Stimulated activated CD4-positive, alpha-beta T cell treated with anti-CD3 and anti-CD28 coated beads, Interleukin-12 subunit alpha, Interleukin-12 subunit beta, amount 100 ng/mL, for 4 hours (primary cell): ENCODE measurements at places on chromosomes 4 and X.

DNA sequence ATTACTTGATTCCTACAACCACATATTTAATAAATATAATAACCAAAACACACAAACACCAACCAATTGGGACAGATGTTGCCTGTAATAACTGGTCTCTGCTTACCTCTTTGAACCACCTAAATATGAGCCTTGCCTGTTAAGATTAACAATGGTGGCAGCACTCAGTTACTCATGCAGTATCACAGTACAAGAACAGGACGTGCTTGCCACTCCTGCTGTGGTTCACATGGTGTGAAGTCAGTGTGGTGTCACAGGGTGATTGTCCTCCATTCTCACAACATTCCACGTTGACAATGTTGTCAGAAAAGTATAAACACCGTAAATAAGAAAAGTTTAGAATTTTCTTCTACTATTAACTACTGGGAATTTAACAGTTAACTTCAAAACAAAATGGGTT lies 365.0 kb downstream of the PPP3CA start:
- no peak for DNase-seq

DNA sequence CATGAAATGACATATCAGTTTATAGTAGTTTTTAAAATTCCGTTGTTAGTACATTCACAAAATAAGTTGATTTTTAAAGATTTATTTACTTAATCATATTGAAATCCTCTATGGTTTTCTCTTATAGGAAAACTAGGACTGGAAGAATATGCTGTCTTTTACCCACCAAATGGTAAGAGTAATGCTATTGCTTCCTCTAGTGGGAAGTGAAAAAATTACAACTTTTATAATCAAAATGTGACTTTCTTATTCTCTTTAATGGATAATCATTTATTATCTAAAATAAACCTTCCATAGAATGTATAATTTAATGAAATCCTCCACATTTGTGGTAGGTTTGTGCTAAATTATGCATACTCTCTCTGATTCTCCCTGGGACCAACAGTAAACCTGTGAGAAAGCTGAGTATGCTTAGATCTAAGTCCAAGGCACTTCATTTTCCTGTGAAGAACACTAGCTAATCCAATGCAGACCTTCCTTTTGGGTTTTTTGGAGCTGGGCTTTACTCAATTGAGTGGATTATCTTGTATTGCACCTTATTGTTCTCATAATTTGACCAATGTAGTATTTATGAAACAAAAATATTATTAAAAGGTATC lies 136.2 kb downstream of the TBC1D19 start:
- DNase-seq, result no peak

DNA sequence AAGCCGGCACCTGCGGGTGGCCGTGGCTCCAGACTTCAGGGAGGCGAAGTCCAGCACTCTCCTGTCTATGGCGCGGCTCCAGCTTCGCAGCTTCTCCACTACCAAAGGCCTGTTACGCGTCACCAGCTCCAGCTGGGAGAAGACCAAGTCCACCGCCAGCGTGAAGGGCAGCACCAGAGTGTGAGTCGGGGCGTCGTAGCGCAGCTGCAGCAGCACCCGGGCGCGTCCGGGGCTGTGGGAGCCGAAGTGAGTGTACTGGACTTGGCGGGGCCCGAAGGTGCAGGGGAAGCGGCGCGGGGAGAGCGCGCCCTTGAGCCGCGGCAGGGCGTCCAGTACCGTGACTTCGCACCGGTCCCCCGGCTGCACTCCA lies 444 bp downstream of the FREM3 start:
- DNase-seq, result no peak

GRCh38 chrX:105662248-105662647 lies 160.1 kb upstream of the NRK start:
- no peak for DNase-seq

DNA sequence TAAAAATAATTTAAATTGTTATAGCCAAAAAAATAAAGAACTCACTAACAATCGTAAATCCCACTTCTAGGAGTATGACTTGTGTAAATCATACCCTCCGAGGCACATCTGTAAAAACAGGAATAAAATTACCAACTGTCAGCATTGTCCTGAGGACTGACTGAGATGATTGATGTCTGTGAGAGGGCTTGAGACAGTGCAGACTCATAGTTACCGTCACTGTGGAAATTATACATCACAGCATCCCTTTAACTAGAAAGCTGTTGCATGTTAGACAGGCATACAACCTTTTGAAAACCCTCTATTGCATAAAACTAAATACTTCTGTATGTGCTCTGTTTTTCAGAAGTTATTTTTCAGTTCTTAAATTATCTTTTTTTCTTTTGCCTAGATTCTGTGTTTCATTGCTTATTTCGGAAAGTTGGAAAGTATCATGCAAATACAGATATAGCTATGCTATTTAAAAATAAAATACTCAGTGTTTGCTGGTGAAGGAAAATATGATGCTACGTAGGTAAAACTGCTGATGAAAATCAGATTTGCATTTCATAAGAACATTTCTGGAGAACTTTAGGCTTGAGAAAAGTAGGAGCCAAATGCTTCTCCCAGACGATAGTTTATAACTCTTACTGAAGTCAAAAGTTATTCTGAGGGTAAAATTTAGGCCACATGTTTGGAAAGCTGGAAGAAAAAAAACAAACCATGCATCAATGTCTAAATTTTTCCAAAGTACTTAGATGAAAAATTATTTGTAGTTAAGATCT lies 13.6 kb upstream of the RBPJ start:
- DNase-seq, result no peak
